Left renal pelvis (tissue), 4 donors: ENCODE measurements at places on chromosomes 12 and 14. TPM values are rescaled to one million over a fixed set of nuclear protein-coding genes. Genes with fewer than 3 reads are reported as not detected.

Gene DCD
- not detected for polyA plus RNA-seq

Gene ESR2
- polyA plus RNA-seq = 0.55 TPM

DNA sequence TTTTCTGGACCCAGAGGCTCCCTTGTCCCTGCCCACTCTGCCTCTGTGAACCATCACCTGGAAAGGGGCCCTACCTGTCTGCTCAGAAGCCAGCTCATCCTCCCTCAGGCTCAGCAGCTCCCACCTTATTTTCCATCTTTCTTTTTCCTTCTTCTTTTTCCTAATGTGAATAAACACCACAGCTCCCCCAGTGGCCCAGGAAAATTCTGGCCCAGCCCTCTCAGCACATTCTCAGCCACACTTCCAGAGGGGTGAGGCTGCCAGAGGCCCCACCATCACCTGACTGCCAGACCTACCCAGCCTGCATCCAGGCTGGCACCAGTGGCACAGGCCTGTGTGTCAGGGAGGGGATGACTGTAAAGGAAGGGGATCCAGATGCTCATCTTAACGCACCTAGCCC lies 23.0 kb downstream of the ZFHX2 start:
- DNase-seq = no peak

DNA sequence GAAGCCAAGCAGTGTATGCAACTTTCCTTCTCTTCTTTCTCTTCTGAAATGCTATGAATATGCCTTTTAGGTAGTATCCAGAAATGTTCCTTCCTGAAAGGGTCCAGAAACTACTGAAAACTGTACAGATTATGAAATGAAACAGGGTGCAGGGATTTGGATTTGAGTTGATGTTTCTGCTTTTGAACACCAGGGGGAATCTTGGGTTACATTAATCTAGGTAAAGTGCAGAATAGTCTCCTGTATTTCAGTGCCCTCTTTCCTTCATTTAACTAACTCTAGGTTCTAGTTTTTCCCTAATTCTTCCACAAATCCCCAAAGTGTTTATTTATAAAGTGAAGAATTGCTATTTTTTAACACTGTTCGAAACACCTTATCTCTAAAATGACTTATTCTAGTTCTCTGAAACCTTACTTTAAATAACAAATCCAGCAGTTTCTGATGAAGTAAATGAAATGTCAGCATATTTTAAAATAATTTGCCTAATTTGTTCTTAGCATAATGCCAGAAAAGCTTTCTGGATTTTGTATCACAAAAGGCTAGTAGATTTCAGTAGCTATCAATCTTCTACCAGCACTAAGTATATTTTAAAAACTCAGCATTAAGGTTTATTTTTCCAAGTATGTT lies 111.9 kb downstream of the LRRK2 start:
- DNase-seq = no peak

Gene PRICKLE1
- polyA plus RNA-seq = 52.7 TPM

GRCh38 chr14:95559203-95559602 lies 24.4 kb downstream of the GLRX5 start:
- DNase-seq = no peak

Gene CLEC7A
- polyA plus RNA-seq = 1.6 TPM

- no peak for DNase-seq
These were observed 10.4 kb downstream of the PAX9 start for GRCh38 chr14:36672095-36672494.

- no peak for DNase-seq
These were observed 92.6 kb upstream of the TMPO start for GRCh38 chr12:98422812-98423211.

Gene CLMN
- 26.4 TPM for polyA plus RNA-seq

Gene TBC1D30
- polyA plus RNA-seq = 1.3 TPM

GRCh38 chr12:54975272-54975671 lies 9.3 kb downstream of the TESPA1 start:
- no peak for DNase-seq

DNA sequence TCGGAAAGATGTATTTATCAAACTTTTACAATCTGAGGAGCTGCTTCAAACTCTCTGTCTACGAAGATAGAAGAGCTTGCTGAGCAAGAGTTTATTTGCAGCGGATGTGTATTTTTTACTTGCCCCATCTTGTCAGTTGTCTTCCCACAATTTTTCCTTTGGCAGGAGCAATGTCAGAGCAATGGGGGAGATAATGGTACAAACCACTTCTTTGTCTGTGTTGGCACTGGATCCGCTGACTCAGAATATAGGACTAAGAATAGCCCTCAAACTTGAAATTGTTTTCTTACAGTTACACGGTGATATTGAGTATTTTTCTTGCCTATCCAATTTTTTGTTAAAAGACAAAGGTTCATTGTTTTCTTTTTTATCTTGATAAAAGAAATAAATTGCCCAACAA lies 27.6 kb downstream of the HELB start:
- DNase-seq = no peak

DNA sequence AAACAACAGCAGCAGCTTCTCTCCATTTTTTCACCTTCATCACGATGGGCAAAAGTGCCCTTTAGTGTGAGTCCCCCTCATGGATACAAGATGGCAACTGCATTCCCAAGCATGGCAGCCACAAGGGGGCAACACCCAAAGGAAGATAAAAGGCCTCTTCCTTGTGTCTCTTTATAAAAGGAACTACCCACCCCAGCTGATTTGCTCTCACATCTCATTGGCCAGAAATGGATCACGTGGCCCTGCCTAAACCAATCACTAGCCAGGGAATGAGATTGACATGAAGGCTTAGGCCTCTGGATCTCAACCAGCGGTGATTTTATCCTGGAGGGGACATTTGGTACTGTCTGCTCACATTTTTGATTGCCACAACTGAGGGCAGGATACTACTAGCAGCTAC lies 21.9 kb upstream of the IFT81 start:
- no peak for DNase-seq

GRCh38 chr12:52766351-52767019 lies 10.7 kb downstream of the KRT76 start:
- no peak for DNase-seq

DNA sequence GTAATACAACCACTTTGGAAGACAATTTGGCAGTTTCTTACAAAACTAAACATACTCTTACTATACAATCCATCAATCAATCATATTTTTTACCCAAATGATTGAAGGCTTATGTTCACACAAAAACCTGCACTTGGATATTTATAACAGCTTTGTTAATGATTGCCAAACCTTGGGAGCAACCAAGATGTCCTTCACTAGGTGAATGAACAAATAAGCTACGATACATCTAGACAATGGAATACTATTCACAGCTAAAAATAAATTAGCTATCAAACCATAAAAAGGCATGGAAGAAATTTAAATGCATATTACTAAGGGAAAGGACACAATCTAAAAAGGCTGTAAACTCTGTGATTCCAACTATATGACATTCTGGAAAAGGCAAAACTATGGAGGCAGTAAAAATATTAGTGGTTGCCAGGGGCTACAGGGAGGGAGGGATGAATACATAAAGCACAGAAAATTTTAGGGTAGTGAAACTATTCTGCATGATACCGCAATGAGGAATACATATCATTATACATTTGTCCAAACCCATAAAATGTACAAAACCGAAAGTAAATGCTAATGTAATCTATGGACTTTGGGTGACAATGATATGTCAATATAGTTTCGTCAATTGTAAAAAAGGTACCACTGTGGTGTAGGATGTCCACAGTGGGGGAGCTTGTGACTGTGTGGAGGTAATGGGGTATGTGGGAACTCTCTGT lies 70.5 kb downstream of the GPR65 start:
- no peak for DNase-seq

- DNase-seq = no peak
These were observed 51.6 kb downstream of the AEBP2 start for GRCh38 chr12:19490908-19491307.

DNA sequence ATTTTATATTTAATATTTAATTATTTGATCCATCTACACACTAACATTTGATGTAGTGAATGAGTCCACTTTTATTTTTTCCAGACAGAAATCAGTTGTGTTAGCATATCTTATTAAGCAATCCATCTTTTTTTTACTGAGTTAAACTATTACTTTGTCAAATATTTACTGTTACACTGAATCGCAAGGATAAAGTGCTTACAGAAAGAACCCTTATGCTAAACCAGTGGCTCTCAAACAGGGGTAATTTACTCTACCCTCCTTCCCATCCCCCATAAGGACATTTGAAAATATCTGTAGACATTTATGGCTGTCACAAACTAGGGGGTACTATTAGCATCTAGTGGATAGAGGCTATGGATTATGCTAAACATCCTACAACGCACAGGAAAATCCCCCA lies 508.2 kb downstream of the C12orf50 start:
- DNase-seq = no peak

- DNase-seq = no peak
These were observed 589.0 kb upstream of the SEL1L start for GRCh38 chr14:82122655-82123054.

GRCh38 chr12:44422559-44422958 lies 453.6 kb downstream of the NELL2 start:
- no peak for DNase-seq

DNA sequence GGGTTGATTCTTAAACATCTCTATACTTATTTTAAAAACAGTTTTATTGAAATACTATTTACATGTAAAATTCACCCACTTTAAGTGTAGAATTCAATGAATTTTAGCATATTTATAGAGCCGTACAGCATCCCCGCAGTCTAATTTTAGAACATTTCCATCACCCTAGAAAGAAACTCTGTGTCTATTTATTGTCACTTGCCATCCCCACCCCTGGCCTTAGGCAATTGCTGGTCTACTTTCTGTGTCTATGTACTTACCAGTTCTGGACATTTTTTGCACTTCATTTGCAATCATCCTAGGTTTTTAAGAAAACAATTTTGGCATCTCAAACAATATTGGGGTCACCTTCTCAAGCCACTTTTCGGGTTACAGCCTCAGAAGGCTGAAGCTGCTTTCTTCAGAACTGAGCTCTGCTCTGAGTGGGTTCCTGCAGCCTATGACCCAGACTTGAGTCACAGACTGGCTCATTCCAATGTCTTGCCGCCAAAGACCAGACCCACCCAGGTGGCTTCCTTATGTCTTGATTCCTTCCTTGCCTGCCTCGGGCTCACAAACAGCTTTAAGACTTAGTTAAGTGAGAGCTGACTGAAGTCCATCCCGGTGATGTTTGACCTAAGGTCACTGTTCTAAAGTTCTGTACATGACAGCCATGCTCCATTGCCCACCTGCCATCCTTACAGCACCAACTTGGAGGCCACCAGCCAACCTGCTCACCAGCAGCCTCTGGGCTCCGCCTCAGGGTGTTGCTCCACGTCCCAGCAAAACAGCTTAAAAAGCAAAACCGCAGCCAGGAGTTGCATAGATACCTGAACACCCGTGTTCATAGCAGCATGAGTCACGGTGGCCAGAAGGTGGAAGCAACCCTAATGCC lies 131.5 kb downstream of the CHST11 start:
- no peak for DNase-seq

GRCh38 chr12:7959701-7960121 lies 23.7 kb upstream of the SLC2A3 start:
- DNase-seq = no peak

DNA sequence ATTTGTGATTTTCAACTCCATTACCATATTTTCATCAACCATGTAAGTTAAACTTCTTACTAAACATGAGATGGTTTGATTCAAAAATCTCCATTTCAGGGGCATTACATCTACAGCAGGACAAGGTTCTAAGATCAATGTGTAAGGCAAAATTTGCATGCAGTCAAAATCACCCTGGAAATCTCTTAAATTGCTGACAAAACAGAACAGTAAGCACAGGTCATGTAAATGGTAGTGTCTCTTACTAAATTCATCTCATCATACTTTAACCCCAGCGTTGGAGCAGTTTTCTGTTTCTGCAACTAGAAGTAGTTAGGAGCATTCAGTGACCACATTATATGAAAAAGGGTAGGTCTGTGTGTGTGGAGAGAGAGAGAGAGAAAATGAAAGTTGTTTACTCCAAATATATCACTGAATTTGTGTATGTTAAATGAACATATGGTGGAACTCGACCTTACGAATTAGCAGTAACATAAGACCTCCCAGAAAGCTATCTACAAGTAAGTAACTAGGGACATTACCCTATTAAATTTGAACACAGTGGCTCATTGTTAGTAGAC lies 227.5 kb downstream of the SSPN start:
- DNase-seq = no peak

DNA sequence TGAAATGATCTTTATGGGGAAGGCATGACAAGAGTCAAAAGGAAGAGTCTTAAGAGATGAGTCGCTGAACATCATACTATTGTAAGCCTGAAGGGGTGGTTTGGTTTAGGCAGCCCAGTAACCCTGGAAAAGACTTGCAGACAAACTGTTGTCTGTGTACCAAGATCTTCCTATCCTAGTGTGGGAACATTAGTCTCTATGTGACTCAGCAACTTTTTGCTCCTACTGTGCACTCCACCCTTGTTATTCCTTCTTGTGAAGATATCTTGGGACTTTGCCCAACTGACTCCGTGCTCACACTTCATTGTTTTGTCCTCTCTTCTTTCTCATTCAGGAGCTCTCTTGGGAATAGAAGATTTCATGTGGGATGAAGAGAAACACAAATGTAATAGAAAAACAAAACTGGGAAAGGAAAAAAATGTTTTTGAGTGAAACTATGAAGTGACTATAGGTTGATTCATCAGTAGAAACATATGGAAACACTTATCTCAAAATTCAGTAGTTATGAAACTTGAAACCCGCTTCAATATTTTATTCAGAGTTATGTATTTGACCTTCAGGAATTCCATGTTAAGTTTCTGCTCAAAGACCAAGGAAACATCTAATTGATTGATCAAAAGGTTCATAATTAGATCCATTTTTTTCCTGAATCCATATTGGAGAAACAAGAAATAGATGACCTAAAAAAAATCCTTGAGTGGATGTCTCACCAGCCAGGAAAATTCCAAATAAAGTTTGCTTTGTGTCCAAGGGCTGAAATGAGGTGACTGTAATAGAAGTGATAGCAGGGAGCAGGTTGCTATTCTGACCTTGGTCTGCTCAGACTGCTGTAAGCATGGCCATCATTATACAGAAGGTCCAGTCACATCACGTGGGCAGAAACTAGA lies 67.2 kb downstream of the BTG1 start:
- DNase-seq = no peak

GRCh38 chr12:89349814-89350213 lies 2.5 kb downstream of the DUSP6 start:
- DNase-seq = no peak

GRCh38 chr14:77066578-77067172 lies 31.4 kb upstream of the CIPC start:
- DNase-seq = no peak

Gene TAS2R43
- polyA plus RNA-seq = 0.24 TPM

Gene AKAP5
- polyA plus RNA-seq = 7.2 TPM
